ENCODE measurements at places on chromosomes 6 and 20.
A peak's percentile ranks its signal among the peaks of the same experiment; 100 is the strongest.

- no peak overlapping the region for H3K4me3 ChIP-seq
- H3K27me3 ChIP-seq: no peaks in the 10 kb centered on the region
- no peaks in the 10 kb centered on the region for H3K4me1 ChIP-seq
- no peaks in the 10 kb centered on the region for H3K36me3 ChIP-seq
Observed at GRCh38 chr6:7707787-7708186, 18.1 kb upstream of the BMP6 start.

GRCh38 chr20:43900496-43900895, 14.2 kb upstream of the TOX2 start:
- H3K4me1 ChIP-seq: peaks cover 7% of the 10 kb centered on the region
- H3K4me3 ChIP-seq: no peak overlapping the region
- H3K36me3 ChIP-seq: no peaks in the 10 kb centered on the region
- DNase-seq: no peak
- no peaks in the 10 kb centered on the region for H3K27me3 ChIP-seq
- peak overlapping the region; percentile 57 for H3K27ac ChIP-seq

DNA sequence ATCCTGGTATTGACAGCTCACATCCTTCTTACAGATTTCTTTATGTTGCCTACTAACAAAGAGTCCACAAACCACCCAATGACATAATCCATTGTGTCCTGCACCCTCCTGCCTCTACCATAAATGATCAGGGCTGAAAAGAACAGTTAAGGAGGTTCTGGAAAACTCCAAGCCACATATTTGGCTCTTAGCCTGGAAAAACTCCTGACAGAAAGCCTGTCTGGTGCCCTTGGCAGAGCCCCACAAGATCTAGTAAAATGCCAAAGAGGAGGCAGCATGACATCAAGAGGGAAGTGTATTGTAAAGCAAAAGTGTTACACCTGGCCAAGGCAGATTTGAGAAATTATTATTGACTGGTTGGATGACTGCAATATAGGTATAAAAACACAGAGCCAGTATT, 126.4 kb upstream of the VGLL2 start:
- no peaks in the 10 kb centered on the region for H3K4me1 ChIP-seq
- H3K36me3 ChIP-seq: no peaks in the 10 kb centered on the region
- no peak overlapping the region for H3K4me3 ChIP-seq

DNA sequence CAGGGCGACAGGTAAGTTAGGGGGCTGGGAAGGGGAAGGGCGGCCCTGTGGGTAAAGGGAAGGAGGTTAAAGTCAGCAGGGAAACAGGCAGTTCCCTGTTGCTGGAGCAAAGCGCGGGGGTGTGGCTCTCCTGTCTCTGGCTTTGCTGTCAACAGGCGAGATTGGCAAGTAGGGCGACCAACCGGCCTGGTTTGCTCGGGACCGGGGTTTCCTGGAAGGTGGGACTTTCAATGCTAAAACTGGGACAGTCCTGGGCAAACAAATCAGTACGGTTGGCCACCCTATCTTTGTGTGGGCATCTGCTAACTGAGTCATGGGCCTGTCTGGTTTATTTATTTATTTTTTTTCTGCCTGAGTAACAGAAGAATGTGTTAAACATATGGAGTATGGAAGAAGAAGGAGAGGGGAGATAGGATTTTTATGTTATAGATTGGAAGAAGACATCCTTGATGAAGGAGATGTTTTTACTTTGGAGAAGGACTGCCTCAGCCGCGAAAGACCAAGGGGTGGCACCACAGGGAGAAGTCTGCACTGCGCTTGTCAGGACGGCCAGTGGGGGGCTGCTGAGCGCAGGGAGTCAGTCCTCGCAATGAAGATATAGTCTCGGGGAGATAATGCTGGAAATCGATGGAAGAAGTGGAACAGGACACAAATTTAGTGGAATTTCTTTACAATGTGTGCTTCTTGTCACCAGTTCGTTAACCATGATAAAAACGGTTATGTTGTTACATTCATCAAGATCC, 43.4 kb upstream of the ESR1 start:
- H3K4me1 ChIP-seq: no peaks in the 10 kb centered on the region
- H3K27me3 ChIP-seq: no peaks in the 10 kb centered on the region

DNA sequence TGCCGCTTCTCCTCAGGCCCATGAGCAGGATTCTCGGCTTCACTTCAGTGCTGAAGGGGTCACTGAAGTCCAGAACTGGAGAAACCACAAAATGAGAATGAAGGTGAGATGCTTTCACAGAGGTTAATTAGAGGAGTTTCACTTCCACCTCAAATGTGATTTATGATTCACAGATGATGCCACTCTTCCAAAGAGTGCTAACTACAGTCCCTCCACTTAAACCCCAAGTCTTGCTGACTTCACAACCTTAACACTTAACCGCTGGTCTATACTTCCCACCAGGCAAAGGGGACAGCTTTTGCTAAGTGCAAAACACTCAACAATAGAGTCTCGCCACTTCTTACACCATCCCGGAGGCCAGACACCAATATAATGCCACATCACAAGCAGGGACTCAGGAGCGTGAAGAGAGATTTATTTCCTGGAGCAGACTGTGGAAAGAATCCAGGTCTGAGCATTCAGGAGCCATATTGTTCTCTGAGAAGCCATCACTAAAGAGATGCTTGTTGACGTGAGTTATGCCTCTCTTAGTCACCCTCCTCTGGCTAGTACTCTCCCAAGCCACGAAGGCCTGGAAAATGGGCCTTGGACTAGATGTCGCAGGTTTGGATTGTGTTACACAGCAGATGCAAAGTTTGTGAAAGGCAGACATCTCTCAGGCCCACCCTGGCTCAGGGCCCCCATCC, 24.4 kb downstream of the RRAGD start:
- no peak overlapping the region for H3K27ac ChIP-seq
- no peaks in the 10 kb centered on the region for H3K36me3 ChIP-seq

GRCh38 chr20:46150943-46151342, 32.8 kb downstream of the CD40 start:
- H3K4me1 ChIP-seq: no peaks in the 10 kb centered on the region
- no peak overlapping the region for H3K4me3 ChIP-seq
- no peaks in the 10 kb centered on the region for H3K27me3 ChIP-seq
- no peak for DNase-seq

GRCh38 chr6:12951415-12951814, 234.8 kb downstream of the PHACTR1 start:
- no peak for DNase-seq
- no peaks in the 10 kb centered on the region for H3K27me3 ChIP-seq
- no peak overlapping the region for H3K4me3 ChIP-seq
- peaks cover under 1% of the 10 kb centered on the region for H3K4me1 ChIP-seq
- no peak overlapping the region for H3K27ac ChIP-seq

DNA sequence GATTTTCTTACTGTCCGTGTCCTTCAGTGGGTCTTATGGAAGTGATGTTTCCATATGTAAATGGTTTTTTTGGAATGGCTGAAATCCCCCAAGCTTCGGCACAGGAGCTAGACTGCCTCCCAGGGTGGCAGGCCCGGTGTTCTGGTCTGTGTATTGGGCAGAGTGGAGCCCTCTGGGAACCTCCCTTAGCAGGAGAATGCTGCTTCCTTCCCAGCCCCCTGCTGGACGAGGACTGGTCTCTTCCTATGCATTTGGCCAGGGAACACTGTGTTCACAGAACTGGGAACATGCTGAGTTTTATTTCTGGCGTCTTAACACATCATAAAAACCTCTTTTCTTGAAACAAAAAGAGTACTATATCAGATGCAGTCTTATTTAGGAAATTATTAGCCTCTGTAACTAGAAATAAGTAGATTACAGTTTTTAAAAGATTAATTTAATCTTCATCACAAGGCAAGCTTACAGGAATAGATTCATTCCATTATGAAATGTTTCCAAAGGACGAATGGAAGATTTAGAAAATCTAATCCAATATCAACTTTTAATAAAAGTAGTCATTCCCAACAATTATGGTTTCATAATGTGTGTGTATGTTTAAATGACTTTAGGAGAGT, 56.6 kb downstream of the SYTL3 start:
- peaks cover 30% of the 10 kb centered on the region for H3K4me1 ChIP-seq
- no peak overlapping the region for H3K4me3 ChIP-seq
- no peaks in the 10 kb centered on the region for H3K27me3 ChIP-seq
- DNase-seq: no peak
- no peaks in the 10 kb centered on the region for H3K36me3 ChIP-seq
- peak overlapping the region; percentile 81 for H3K27ac ChIP-seq

- no peaks in the 10 kb centered on the region for H3K27me3 ChIP-seq
- no peaks in the 10 kb centered on the region for H3K4me1 ChIP-seq
- DNase-seq: no peak
- no peak overlapping the region for H3K27ac ChIP-seq
- H3K36me3 ChIP-seq: no peaks in the 10 kb centered on the region
Observed at GRCh38 chr6:91083211-91083610, 496.3 kb upstream of the MAP3K7 start.

- H3K27me3 ChIP-seq: no peaks in the 10 kb centered on the region
- no peaks in the 10 kb centered on the region for H3K36me3 ChIP-seq
- DNase-seq: no peak
- no peak overlapping the region for H3K27ac ChIP-seq
- peaks cover 5% of the 10 kb centered on the region for H3K4me1 ChIP-seq
Observed at GRCh38 chr6:140043762-140044378, 669.4 kb upstream of the CITED2 start.

DNA sequence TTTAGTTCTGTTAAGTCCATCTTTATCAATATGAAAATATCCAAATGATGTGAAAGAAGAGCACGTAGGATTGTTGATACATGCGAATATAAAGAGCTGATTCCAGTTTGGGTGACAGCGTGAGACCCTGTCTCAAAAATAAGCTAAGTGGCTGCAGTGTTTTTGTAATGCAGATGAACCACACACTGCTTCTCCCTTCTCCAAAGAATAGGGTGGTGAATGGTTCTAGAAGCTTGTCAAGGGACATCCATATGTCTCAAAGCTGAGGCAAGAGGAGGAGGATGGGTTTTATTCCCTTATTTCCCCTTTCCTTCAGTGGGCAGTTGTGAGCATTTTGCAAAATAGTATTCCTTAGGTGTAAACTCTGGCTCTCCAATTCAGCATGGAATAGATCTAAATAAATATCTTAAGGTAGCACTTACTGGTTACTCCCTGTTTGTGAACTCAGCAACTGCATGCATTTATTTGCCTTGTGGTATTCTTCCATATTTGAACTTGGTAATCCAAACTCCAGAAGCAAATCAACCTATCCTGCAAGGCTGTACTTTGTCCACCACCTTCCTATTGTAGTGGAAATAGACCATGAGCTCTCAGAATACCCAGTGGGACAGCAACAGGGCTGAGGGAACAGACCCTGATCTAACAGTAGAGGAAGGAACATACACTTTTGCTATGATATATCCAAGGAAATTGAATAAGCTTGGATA, 38.0 kb downstream of the XRN2 start:
- DNase-seq: no peak
- H3K27ac ChIP-seq: no peak overlapping the region
- H3K27me3 ChIP-seq: no peaks in the 10 kb centered on the region
- H3K4me3 ChIP-seq: no peak overlapping the region
- H3K4me1 ChIP-seq: no peaks in the 10 kb centered on the region

GRCh38 chr20:32681175-32682084, 7.7 kb upstream of the C20orf203 start:
- no peak overlapping the region for H3K27ac ChIP-seq
- H3K27me3 ChIP-seq: no peaks in the 10 kb centered on the region
- DNase-seq: no peak
- H3K4me1 ChIP-seq: peaks cover 44% of the 10 kb centered on the region

GRCh38 chr6:159304641-159305040, 135.4 kb downstream of the FNDC1 start:
- H3K27me3 ChIP-seq: no peaks in the 10 kb centered on the region
- no peaks in the 10 kb centered on the region for H3K4me1 ChIP-seq
- no peak overlapping the region for H3K4me3 ChIP-seq
- H3K27ac ChIP-seq: no peak overlapping the region
- no peak for DNase-seq

- DNase-seq: no peak
- no peak overlapping the region for H3K4me3 ChIP-seq
- H3K27ac ChIP-seq: no peak overlapping the region
- no peaks in the 10 kb centered on the region for H3K4me1 ChIP-seq
Observed at GRCh38 chr6:8057263-8057662, 6.9 kb downstream of the BLOC1S5 start.

- no peaks in the 10 kb centered on the region for H3K36me3 ChIP-seq
- H3K4me1 ChIP-seq: peaks cover 56% of the 10 kb centered on the region
- no peak for DNase-seq
- no peaks in the 10 kb centered on the region for H3K27me3 ChIP-seq
- H3K4me3 ChIP-seq: peak overlapping the region; percentile 61
Observed at GRCh38 chr6:41636833-41637193, 1.5 kb upstream of the MDFI start.

GRCh38 chr20:11136691-11137090, 462.9 kb upstream of the JAG1 start:
- no peak overlapping the region for H3K27ac ChIP-seq
- H3K4me3 ChIP-seq: no peak overlapping the region
- peaks cover 8% of the 10 kb centered on the region for H3K4me1 ChIP-seq
- H3K27me3 ChIP-seq: no peaks in the 10 kb centered on the region
- no peak for DNase-seq

- no peaks in the 10 kb centered on the region for H3K27me3 ChIP-seq
- no peaks in the 10 kb centered on the region for H3K36me3 ChIP-seq
- no peak overlapping the region for H3K4me3 ChIP-seq
Observed at GRCh38 chr6:112288475-112288874, 34.1 kb upstream of the LAMA4 start.

DNA sequence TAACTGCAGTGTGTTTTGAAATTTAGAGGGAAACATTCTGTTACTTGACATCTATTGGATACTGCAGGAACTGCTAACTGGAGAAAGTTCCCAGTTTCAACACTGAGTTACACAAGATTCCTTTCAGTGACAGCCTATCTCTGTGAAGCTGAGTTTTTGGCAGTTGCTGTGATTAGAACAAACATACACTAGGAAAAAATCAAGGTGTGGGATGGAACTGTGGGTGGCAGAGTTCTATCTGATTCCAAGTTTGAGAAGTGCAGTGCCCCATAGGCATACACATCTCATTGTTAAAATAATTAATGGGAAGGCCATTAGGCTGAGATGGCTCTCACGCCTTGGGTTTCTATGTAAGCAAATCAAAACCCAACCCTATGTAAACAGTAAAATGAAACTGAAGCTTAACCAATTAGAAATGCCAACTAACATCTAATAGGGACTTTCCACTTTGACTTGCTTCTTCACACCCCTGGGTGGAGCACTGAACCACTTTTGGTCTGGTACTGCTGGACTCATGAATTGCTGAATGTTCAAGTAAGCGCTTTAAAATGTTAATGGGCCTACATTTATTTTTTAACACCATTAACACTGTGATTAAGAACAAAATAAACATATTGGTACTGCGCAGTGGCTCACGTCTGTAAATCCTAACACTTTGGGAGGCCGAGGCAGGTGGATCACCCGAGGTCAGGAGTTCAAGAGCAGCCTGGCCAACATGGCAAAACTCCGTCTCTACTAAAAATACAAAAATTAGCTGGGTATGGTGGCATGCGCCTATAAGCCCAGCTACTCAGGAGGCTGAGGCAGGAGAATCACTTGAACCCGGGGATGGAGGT, 55.2 kb upstream of the TBC1D7 start:
- peak overlapping the region; percentile 70 for H3K27ac ChIP-seq
- peaks cover 30% of the 10 kb centered on the region for H3K4me1 ChIP-seq
- no peak for DNase-seq
- H3K4me3 ChIP-seq: no peak overlapping the region

Measured in esophagus squamous epithelium (tissue), 5 donors.